Stimulated activated CD4-positive, alpha-beta T cell treated with anti-CD3 and anti-CD28 coated beads, Interleukin-1b, Interleukin-23, amount 100 ng/mL, for 1 hour (primary cell): ENCODE measurements at places on chromosomes 4 and X.

DNA sequence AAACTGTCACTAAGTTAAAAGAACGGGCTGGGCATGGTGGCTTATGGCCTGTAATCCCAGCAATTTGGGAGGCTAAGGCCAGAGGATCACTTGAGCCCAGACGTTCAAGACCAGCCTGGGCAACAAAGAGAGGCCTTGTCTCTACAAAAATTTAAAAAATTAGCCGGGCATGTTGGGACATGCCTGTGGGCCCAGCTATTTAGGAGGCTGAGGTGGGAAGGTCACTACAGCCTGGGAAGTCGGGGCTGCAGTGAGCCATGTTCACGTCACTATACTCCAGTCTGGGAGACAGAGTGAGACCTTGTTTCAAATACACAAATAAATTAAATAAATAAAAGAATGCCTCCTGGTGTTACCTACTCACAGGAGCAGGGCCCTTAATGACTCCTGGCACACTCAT lies 69.5 kb downstream of the APBB2 start:
- no peak for DNase-seq

DNA sequence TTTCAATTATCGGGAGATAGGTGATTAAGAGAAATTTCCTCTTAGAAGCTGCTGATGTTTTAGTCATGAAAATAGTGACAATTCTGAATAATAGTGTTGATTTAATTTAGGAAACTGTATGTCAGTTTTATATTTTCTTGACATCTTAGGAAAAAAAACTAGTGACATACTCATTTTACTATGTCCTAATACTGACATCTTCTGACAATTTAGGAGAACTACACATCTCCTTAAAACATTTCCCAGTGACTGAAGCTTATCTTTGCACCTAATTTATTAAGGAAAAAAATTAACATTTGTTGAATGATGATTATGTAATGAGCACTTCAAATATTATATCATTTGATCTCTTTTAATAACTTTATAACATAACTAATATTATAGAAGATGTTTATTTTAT lies 42.0 kb upstream of the RBMXL3 start:
- no peak for DNase-seq

DNA sequence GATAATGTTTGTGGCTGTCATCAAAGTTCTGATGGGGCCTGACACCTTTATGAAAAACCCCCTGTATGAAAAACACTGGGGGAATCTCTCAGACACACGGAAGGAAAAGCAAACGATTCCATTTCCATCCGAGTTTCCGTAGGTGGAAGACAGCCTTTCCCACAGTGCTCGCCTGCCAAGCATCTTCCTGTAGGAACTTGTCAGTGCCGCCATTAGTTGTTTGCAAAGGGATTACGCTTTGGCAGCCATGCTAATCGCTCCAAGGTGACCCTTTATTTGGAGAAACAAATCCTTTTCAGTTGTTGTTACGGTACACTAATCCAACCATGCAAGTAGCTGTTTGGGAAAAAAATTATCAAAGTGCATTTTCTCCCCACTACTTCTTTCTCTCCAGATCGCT lies 44.4 kb upstream of the STOX2 start:
- no peak for DNase-seq

- no peak for DNase-seq
Observed at GRCh38 chrX:17812763-17813162, 48.3 kb downstream of the RAI2 start.

DNA sequence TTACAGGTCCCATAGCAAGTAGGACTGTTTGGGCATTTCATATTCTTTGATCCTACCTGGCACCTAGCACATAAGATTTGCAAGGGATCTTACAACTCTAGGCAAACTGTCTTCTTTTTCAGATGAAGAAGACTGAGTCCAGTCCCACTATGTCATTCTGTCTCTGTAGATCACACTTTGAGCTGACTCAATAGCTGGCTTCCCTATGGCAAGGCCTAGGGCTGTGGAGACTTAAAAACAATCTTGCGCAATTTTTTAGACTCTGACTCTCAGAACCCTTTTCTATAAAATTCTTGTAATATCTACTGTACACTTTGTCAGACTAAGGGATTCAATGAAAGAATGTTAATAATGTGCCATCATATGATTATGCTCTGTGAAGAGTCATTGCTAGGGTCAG lies 26.7 kb downstream of the OTC start:
- DNase-seq = no peak

GRCh38 chr4:117777721-117778120 lies 256.6 kb upstream of the NDST3 start:
- DNase-seq = no peak

DNA sequence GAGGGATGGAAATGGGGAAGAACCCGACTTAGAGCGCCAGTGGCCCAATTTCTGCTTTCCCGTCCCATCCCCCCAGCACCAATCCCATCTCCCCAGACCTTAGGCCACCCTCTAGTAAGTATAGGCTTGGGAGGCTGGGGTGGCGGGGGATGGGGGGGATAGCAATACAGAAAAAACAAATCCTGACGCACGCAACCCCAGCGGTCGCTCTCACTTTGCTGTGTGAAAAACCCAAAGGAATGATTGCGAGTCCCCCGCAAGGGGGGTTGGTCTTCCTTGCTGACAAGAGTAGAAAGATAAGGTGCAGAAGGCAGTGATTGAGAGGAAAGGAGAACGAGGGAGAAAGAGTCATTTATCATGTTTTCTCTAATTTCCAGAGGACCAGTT lies 863 bp downstream of the CPE start:
- no peak for DNase-seq

DNA sequence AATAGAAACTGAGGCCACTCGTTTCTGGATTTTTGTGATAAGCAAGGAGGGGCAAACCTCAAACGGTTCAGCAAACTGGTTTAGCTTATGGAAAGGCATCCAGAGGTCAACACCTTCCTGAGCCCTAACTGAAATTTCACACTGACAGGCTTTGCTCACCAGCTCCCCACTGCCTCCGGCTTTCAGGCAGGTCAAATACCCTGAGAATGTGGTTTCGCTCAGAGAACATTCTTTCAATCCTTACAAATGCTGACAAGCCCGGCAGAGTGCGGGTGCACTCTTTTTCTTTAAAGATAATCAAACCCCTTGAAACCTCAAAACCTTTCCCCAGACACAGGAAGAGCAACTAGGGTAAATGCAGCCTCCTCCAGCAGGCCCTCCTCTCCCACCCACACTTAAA lies 41.5 kb downstream of the CD40LG start:
- no peak for DNase-seq

GRCh38 chr4:42906341-42906740 lies 13.8 kb downstream of the GRXCR1 start:
- no peak for DNase-seq

GRCh38 chr4:127988638-127989037 lies 23.4 kb downstream of the ABHD18 start:
- no peak for DNase-seq

- DNase-seq = no peak
Observed at GRCh38 chr4:129415004-129415403, 319.1 kb downstream of the C4orf33 start.

GRCh38 chr4:56296526-56296925 lies 90.8 kb downstream of the AASDH start:
- no peak for DNase-seq

DNA sequence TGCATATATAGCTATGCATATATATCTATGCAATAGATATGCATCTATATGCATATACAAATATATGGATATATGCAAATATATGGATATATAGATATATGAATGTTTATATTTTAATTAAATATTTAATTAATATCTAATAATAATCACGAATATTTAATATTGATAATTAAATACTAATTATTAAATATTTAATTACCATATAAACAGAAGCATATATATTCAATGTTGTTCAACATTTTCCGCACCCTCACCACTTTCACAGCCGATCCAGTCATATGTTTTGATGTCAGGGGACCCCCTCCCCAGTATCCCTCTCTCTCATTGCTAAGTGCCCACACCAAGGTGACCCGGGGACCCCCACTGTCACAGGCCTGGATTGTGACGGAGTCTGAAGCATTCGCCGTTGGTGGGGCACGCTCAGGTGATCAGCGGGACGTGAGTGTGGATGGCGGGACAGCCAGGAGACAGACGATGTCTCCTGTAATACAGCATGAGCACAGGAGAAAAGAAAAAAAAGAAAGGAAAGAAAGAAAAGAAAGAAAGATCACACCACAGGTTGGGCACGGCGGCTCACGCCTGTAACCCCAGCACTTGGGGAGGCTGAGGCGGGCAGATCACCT lies 199.7 kb downstream of the CRLF2 start:
- DNase-seq = no peak

- DNase-seq = no peak
Observed at GRCh38 chrX:23756165-23756564, 13.1 kb upstream of the ACOT9 start.

- no peak for DNase-seq
Observed at GRCh38 chr4:127370604-127371003, 262.2 kb upstream of the INTU start.

GRCh38 chrX:108664701-108665100 lies 71.7 kb downstream of the IRS4 start:
- no peak for DNase-seq
